CD14-positive monocyte (primary cell): ENCODE measurements at places on chromosomes 5 and 9. TPM values are rescaled to one million over a fixed set of nuclear protein-coding genes. Genes with fewer than 3 reads are reported as not detected.

DNA sequence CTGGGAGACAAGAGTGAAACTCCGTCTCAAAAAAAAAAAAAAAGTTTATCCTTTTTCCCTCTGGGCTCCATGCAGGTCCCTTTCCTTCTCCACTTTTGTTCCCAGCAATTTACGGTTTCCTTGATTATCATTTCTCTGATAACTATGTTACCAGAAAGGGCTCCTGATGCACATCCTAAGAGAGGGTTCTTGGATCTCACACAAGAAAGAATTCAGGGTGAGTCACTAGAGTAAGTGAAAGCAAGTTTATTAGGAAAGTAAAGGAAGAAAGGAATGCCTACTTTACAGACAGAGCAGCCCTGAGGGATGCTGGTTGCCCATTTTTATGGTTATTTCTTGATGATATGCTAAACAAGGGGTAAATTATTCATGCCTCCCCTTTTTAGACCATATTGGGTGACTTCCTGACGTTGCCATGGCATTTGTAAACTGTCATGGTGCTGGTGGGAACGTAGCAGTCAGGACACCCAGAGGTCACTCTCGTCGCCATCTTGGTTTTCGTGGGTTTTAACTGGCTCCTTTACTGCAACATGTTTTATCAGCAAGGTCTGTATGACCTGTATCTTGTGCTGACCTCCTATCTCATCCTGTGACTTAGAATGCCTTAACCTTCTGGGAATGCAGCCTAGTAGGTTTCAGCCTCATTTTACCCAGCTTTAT, 13.5 kb upstream of the MELK start:
- no peak overlapping the region for H3K4me3 ChIP-seq
- no peaks in the 10 kb centered on the region for H3K36me3 ChIP-seq
- H3K27ac ChIP-seq, result no peak overlapping the region

- no peaks in the 10 kb centered on the region for H3K36me3 ChIP-seq
- no peaks in the 10 kb centered on the region for H3K27me3 ChIP-seq
These were observed 61.9 kb downstream of the DENND1A start for GRCh38 chr9:123868002-123868401.

- H3K4me1 ChIP-seq, result peaks cover 21% of the 10 kb centered on the region
- H3K4me3 ChIP-seq, result no peak overlapping the region
- no peak for DNase-seq
- H3K27me3 ChIP-seq, result no peaks in the 10 kb centered on the region
- H3K27ac ChIP-seq, result no peak overlapping the region
These were observed 75.9 kb upstream of the DAB2 start for GRCh38 chr5:39500551-39501175.

- H3K4me1 ChIP-seq, result peaks cover 24% of the 10 kb centered on the region
- H3K4me3 ChIP-seq, result peak within 1 kb of the TSS; percentile 91
- no peaks in the 10 kb centered on the region for H3K27me3 ChIP-seq
- peak; percentile 51 for DNase-seq
- H3K27ac ChIP-seq, result no peak within 1 kb of the TSS
These were observed at the start of gene PNPLA7 for GRCh38 chr9:137550231-137550621. Gene PNPLA7 (minus strand): TSS chr9:137550402. CDS start chr9:137550197, 205 bp downstream.

DNA sequence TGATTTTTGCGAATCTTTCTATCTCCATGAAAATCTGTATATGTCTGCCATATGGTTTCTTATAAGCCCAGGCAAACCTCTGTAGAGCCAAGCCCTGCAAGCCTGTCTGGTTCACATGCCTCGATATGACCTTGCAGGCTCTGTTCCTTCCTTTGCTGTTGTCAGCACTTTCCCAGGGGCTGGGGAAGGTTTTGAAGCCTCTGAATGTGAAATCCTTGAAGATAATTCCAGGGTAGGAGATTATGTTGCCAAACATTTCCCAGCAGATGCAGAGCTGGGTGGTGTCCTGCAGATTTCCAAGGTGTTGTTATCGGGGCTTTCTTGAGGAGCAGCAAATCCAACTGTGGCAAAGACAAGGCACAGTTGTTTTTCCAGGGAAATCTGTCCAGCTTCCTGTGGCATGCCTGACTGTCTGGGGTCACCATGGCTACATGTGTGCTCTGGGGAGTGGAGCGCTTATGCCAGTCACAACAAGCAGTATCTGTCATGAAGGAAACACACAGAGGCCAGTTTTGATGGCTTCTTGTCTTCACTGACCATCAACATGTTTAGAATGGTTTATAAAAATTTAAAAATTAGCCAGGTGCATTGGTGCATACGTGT, 60.7 kb upstream of the RPS23 start:
- no peaks in the 10 kb centered on the region for H3K36me3 ChIP-seq
- H3K4me1 ChIP-seq, result no peaks in the 10 kb centered on the region
- H3K4me3 ChIP-seq, result no peak overlapping the region
- no peak for DNase-seq
- H3K27ac ChIP-seq, result no peak overlapping the region

The OLFML2A gene
- polyA plus RNA-seq, result 0.03 TPM

The SPINK7 gene
- polyA plus RNA-seq, result not detected in 2 replicates

The F12 gene
- polyA plus RNA-seq, result 1.5 TPM

The CCL19 gene
- not detected for polyA plus RNA-seq

- H3K4me3 ChIP-seq, result no peak overlapping the region
- DNase-seq, result no peak
- H3K36me3 ChIP-seq, result no peaks in the 10 kb centered on the region
- no peaks in the 10 kb centered on the region for H3K27me3 ChIP-seq
- no peaks in the 10 kb centered on the region for H3K4me1 ChIP-seq
These were observed 116.6 kb downstream of the SH3GL2 start for GRCh38 chr9:17695482-17695881.

The NR3C1 gene
- polyA plus RNA-seq, result 13.4 and 25.4 TPM in 2 replicates

GRCh38 chr5:163822548-163822947, 317.1 kb downstream of the MAT2B start:
- no peaks in the 10 kb centered on the region for H3K27me3 ChIP-seq
- no peaks in the 10 kb centered on the region for H3K36me3 ChIP-seq
- no peak for DNase-seq
- H3K27ac ChIP-seq, result no peak overlapping the region

The PSD2 gene
- not detected for polyA plus RNA-seq

The RNF183 gene
- polyA plus RNA-seq, result not detected in 2 replicates

The MARVELD2 gene
- not detected for polyA plus RNA-seq

DNA sequence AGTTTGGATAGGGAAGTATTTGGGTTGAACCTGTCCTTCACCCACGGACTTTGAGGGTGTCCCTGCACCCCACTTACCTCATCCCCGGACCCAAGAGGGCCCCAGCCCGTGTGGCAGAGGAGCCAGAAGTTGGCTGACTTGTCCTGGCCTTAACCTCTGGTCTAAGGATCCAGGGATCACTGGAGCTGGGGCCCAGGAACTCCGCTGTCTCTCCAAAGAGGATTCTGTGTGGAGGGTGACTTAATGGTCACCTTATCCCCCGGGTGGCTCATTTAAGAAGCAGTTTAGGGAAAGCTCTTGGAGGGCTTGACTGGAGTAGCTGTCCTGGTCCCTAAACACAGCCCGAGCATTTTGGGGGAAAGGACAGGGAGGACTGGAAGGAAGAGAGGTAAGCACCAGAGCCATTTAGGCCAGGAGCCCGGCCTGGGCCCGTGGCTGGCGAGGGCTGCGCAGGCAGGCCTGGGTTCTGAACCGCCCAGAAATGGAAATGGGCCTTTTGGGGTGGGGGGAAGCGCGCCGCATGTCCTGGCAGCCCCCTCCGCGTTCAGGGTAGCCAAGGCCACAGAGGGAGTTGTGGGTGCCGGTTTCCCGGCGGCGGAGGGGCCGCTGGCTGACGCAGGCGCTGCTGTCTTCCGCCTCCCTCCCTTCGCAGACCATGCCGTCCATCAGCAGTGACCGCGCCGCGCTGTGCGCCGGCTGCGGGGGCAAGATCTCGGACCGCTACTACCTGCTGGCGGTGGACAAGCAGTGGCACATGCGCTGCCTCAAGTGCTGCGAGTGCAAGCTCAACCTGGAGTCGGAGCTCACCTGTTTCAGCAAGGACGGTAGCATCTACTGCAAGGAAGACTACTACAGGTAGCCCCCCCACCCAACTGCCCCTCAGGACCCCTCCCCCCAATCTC, 2.0 kb downstream of the LHX2 start:
- H3K4me3 ChIP-seq, result no peak overlapping the region
- H3K27me3 ChIP-seq, result peaks cover 89% of the 10 kb centered on the region
- no peak for DNase-seq

GRCh38 chr5:74188351-74189105, 452.0 kb downstream of the ENC1 start:
- H3K4me1 ChIP-seq, result no peaks in the 10 kb centered on the region
- no peak for DNase-seq
- no peak overlapping the region for H3K4me3 ChIP-seq
- no peak overlapping the region for H3K27ac ChIP-seq
- no peaks in the 10 kb centered on the region for H3K27me3 ChIP-seq

GRCh38 chr5:2913281-2913680, 161.8 kb upstream of the IRX2 start:
- DNase-seq, result no peak
- no peak overlapping the region for H3K27ac ChIP-seq
- H3K27me3 ChIP-seq, result no peaks in the 10 kb centered on the region

DNA sequence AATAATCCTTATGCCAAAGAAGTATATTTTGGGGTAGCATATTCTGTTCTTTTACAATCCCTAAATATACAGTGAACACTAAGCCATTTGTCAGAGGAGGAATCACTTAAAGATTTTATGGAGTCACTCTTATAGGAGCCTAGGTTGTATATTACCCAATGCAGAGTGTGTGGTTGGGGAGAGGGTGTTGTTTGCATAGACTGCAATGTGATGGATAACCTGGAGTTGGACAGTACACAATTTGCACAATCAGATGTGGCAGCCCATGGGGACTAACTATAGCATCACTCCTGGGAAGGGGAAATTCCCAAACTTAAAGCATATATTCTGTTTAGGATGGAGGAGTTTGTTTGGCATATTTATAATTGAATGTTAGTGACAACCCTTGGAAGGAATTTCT, 9.6 kb upstream of the NDFIP1 start:
- no peaks in the 10 kb centered on the region for H3K36me3 ChIP-seq
- no peak for DNase-seq
- no peak overlapping the region for H3K27ac ChIP-seq

- H3K4me1 ChIP-seq, result no peaks in the 10 kb centered on the region
- no peak overlapping the region for H3K27ac ChIP-seq
- no peak for DNase-seq
These were observed 101.6 kb upstream of the MAP1B start for GRCh38 chr5:72005671-72006070.

DNA sequence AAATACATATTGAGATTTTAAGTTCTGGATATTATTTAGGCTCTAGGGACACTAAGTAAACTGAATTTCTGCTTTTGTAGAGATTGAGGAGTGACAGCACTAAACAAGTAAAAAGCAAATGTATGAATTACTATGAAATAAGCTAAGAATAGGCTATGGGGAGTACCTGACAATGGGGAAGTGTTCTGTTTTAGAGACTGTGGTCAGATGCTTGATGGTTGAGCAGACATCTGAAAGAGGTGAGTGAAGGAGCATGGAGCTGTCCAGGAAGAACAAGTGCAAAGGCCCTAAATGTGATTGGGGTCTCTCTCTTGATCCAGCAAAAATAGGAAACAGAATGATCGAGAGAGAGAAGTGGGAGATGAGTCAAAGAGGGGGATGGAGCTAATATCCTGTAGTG, 111.7 kb downstream of the JAKMIP2 start:
- no peaks in the 10 kb centered on the region for H3K27me3 ChIP-seq
- no peaks in the 10 kb centered on the region for H3K4me1 ChIP-seq
- no peak overlapping the region for H3K27ac ChIP-seq
- no peak overlapping the region for H3K4me3 ChIP-seq

DNA sequence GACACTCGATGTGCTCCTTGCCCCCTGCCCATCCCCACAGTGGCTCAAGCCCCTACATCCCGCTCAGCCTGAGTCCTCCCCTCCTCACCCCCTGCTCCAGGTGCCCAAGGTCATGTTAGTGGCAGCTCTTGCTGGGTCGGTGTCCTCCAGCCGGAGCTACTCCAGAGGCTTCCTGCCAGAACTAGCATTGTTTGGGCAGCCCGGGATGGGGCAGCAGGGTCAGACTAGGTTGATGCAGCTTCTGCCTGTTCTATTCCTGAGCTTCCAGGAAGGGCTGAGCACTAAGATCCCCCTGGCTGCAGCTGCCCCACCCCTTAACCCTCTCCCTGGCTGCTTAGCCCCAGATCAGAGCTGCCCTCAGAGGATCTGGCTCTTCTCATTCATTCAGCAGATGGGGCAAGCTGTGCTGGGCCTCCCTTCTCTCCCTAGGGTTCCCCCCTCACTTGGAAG, 671 bp downstream of the RGS14 start:
- H3K4me3 ChIP-seq, result peak overlapping the region; percentile 84
- H3K27me3 ChIP-seq, result no peaks in the 10 kb centered on the region
- no peak for DNase-seq
- peak overlapping the region; percentile 58 for H3K27ac ChIP-seq
- peaks cover 2% of the 10 kb centered on the region for H3K36me3 ChIP-seq

DNA sequence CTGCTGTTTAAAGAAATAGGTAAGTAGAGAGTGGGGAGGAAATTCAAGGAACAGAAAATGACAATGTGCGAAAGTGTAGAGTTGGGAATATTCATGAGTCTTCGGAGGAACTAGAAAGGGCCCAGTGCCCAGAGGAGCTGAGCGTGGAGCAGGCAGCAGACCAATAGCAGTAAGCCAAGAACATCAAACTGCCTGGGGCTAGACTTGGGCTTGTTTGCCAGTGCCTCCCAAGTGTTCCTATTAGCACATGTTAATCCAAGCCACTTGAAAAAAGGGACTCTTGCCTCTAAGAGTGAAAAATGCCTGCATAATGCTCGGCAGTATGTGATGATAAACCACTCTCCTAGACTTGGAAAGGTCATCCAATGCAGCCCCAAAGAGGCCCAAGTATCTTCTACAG, 1.2 kb upstream of the TAL2 start:
- H3K27me3 ChIP-seq, result peaks cover 14% of the 10 kb centered on the region
- H3K36me3 ChIP-seq, result no peaks in the 10 kb centered on the region
- no peak overlapping the region for H3K27ac ChIP-seq

DNA sequence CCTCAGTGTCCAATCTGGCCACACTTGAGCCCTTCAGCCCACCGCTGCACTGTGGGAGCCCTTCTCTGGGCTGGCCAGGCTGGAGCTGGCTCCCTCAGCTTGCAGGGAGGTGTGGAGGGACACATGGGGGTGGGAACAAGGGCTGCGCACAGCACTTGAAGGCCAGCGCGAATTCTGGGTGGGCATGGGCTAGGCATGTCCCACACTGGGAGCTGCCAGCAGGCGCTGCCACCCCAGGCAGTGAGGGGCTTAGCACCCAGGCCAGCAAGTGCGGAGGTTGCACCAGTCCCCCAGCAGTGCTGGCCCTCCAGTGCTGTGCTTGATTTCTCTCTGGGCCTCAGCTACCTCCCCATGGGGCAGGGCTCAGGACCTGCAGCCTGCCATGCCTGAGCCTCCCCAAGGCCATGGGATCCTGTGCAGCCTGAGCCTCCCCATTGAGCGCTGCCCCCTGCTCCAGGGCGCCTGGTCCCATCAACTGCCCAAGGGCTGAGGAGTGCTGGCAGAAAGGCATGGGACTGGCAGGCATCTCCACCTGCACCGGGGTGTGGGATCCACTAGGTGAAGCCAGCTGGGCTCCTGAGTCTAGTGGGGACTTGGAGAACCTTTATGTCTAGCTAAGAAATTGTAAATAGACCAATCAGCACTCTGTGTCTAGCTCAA, 148.2 kb downstream of the EMB start:
- no peaks in the 10 kb centered on the region for H3K27me3 ChIP-seq
- no peaks in the 10 kb centered on the region for H3K36me3 ChIP-seq
- no peaks in the 10 kb centered on the region for H3K4me1 ChIP-seq
- no peak overlapping the region for H3K27ac ChIP-seq
- H3K4me3 ChIP-seq, result no peak overlapping the region

The FGF1 gene
- not detected in 2 replicates for polyA plus RNA-seq

- DNase-seq, result no peak
- H3K27ac ChIP-seq, result no peak overlapping the region
- no peaks in the 10 kb centered on the region for H3K27me3 ChIP-seq
- no peaks in the 10 kb centered on the region for H3K4me1 ChIP-seq
These were observed 63.1 kb downstream of the ADAMTS6 start for GRCh38 chr5:65418661-65419060.
